ENCODE measurements at places on chromosomes 2 and 18. TPM values are rescaled to one million over a fixed set of nuclear protein-coding genes. Genes with fewer than 3 reads are reported as not detected.

Gene IL1RL2
- 0.66 TPM for polyA plus RNA-seq

Gene TDRD15
- not detected for polyA plus RNA-seq

- DNase-seq, result no peak
Measured at GRCh38 chr2:211084352-211084751, 528.0 kb downstream of the CPS1 start.

DNA sequence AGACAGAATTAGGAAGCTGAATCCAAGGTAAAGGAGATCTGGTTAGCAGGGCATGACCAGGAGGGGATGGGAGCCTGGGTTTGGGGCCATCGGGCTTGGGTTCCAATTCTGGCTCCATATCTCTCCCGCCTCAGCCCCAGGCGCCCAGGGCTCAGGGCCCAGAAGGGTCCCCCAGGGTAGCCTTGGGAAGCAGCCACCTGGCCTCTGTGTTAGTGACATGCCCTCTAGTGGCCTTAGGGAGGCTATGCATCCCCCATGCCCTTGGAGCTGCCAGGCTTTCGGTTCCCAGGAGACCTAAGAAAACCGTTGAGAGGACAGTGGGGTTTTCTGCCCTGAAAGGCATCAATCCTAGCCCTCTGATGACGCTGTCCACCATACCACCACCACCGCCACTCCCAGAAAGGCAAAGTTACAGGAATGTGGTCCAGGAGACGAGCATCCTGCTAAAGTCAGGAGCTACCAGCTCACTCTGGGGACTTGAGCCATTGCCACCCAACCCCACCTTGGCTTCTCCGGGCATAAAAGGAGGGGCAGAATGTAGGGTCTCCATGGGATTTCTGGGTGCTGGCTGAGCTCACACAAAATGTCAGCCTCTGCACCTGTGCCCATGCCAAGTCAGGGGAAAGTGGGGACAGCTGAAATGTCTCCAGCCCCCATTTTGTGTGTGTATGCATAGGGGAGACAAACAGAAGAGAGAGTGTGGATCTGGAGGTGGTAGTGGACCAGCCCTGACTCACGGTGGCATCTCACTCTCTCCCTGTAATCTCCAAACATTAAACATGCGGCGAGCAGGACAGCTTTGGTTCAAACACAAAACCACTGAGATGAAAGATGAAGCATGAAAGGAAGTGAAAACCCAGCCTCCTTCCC, 56.5 kb downstream of the EMX1 start:
- peak; percentile 27 for DNase-seq

GRCh38 chr18:70423988-70424387, 135.1 kb downstream of the SOCS6 start:
- no peak for DNase-seq
